HCEC 1CT (cell line): ENCODE measurements at places on chromosomes 6 and 20.

DNA sequence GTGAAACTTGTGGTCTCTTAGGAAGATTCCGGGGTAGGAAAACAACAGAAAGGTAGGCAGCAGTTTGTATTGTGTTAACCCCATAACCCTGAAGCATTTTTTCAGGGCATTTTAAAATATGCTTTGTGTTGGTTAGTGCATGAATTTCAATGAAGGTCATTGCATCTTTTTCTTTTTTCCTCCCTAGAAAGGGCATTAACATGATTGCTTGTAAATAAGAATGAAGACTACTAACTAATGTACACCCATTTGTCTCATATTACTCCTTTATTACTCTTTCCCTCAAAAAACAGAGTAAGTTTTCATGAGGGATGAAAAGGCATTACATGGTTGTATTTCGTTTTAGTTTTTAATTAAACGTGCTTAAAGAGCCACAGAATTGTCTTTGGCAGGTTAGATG is 141.4 kb downstream of the OGFRL1 start:
- no peak for DNase-seq

GRCh38 chr6:143513410-143513809 is 1.9 kb upstream of the FUCA2 start:
- DNase-seq: no peak

- no peak for DNase-seq
Observed at GRCh38 chr6:148556410-148556809, 190.4 kb upstream of the UST start.

- peak; percentile 72 for DNase-seq
Observed at GRCh38 chr20:50460608-50461267, 49.4 kb upstream of the PTPN1 start.

GRCh38 chr6:106194949-106195921 is 109.1 kb downstream of the PRDM1 start:
- peak; percentile 80 for DNase-seq
